ENCODE measurements at places on chromosomes 5 and 9. TPM values are rescaled to one million over a fixed set of nuclear protein-coding genes. Genes with fewer than 3 reads are reported as not detected.

- DNase-seq, result no peak
Measured at GRCh38 chr9:68581696-68582095, 41.0 kb upstream of the TMEM252 start.

DNA sequence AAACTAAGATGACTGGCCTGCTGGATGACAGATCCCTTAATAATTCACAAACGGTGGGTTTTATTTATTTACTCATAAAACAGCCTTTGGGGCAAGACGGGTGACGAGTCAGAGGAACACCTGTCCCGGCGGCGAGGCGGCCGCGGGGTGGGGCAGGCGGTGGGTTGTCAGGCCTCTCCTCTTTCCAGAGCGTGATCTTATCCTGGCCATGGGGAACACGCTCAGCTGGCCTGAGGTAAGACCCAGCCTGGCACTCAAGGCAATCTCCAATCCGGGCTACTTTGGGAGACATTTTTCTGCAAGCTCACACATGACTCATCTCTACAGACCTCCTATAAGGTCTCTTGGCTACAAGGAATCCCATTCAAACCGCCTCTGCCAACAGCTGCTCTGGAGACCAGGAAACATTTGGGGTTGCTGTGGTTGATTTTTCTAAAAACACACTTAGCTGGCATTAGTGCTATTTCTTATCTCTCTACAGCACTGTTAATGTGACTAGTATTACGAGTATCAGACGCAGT lies 6.3 kb downstream of the RAPGEF1 start:
- peak; percentile 100 for DNase-seq

- no peak for DNase-seq
Measured at GRCh38 chr9:36764364-36765076, 191.8 kb downstream of the MELK start.

- no peak for DNase-seq
Measured at GRCh38 chr5:83407931-83408330, 63.6 kb upstream of the VCAN start.

DNA sequence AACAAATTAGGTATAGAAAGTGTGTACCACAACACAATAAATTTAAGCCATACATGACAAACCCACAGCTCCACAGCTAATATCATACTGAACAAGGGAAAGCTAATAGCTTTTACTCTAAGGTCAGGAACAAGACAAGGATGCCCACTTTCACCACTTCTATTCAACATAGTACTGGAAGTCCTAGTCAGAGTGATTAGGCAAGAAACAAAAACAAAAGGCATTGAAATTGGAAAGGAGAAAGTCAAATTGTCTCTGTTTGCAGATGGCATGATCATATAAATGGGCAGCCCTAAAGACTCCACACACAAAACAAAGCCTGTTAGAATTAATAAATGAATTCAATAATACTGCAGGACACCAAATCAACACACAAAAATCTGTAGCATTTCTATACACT lies 548.8 kb downstream of the CTNND2 start:
- no peak for DNase-seq

DNA sequence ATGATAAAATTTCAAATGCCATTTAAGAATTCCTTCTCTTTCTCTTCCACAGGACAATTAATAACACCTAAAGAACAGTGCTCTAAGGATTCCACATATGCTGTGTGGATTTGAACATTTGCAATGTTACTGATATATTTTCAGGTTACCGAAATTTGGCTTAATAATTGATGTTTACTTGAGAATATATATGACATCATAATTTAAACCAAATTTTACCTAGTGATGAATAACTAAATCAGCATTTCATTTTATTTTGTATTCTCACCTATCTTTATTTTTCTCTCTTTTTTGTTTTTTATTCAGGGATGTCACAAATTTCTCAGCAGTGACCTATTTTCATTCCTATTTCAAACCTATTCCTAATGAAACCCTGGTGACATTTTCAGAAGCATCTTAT lies 429.6 kb downstream of the SLCO4C1 start:
- DNase-seq, result no peak

DNA sequence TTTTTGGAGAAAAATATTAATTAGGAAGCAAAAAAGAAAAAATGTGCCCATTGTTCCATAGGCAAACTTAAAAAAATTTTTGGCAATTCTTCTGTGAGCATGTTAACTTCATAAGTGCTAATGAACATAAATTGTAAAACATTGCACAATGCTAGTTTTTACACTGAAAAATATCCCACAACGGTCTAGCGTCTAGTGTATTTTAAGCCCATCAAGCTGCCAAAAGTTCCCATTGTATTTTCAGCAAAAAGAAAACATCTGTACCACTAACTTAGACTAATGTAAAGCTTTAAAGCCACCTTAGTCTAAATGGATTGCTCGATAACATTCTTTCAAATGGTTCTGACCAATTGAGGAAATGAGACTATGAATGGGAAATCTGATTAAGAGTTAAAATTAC lies 2.8 kb downstream of the NR6A1 start:
- no peak for DNase-seq

- no peak for DNase-seq
Measured at GRCh38 chr5:77221115-77221514, 10.6 kb downstream of the PDE8B start.

DNA sequence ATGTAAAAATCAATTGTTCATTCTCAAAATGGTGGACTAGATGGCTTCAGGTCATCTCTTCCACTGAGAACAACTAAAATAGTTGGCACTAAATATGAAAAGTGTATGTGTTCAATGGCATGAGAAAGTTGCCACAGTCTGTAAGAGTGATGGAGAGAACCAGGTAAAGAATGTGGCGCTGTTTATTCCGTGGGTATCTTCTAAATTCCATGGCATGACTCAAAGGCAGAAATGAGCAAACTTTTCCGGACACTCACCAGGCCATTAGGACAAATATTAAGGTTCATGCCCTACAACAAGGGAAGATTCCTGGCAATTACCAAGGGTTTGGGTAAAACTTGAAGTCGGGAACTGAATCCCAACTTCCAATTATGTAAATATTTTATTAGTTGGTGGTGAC lies 825.4 kb upstream of the CDH6 start:
- peak; percentile 46 for DNase-seq

GRCh38 chr9:88187631-88188030 lies 49.4 kb upstream of the SPATA31C2 start:
- DNase-seq, result no peak

GRCh38 chr5:74949976-74950375 lies 83.8 kb upstream of the FAM169A start:
- peak; percentile 34 for DNase-seq

- no peak for DNase-seq
Measured at GRCh38 chr5:77768978-77769377, 7.2 kb downstream of the TBCA start.

DNA sequence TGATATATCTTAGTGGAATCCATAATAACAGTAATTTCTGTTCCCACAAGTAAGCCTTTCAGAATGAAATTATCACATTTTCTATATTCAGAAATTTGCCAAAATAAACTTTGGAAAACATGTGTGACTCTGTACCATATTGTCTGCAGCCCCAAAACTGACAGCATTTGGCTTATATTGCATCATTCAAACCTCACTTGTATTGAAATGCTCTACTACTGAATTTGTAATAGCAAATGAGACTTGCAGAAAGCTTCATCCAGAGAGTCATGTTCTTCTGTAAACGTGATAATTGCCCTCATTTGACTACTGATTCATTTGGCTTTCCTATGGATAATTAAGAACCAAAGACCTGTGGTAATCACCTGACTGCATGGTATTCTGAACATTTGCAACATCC lies 1249.5 kb upstream of the CDH18 start:
- no peak for DNase-seq

DNA sequence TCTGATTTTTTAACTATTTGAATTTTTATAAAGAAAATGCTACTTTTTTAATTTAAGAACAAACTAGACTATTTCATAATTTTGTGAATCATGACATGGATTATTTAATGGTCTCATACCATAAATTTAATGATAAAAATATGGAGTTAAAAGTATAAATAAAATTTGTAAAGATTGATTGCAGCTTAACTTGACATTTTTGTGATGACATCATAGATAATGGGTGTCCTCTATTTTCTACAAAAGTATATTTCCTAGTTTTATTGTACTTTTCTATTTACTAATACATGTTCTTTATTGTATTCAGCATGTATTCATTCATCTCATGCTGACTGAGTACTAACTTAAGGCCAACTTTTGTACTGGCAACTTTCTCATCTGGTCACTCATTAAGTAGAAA lies 1096.5 kb downstream of the NR2F1-AS1 start:
- no peak for DNase-seq

GRCh38 chr5:36346896-36347690 lies 45.4 kb upstream of the RANBP3L start:
- no peak for DNase-seq

DNA sequence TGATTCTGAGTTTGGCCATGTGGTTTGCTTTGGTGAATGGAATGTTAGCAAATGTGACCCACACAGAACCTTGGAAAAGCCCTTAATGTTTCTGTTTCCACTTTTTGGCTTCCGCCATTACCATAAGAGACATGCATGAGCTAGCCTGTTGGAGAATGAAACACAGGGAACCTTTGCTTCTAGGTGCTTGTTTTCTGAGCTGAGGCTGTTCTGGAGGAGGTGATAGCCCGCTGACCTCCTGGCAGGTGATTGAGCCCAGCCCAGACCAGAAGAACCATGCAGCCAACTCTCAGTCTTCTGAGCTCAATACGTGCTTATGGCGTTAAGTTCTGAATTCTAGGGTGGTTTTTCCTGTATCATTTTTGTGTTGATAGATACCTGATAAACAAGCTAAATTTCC lies 148.6 kb upstream of the KLF9 start:
- DNase-seq, result no peak

DNA sequence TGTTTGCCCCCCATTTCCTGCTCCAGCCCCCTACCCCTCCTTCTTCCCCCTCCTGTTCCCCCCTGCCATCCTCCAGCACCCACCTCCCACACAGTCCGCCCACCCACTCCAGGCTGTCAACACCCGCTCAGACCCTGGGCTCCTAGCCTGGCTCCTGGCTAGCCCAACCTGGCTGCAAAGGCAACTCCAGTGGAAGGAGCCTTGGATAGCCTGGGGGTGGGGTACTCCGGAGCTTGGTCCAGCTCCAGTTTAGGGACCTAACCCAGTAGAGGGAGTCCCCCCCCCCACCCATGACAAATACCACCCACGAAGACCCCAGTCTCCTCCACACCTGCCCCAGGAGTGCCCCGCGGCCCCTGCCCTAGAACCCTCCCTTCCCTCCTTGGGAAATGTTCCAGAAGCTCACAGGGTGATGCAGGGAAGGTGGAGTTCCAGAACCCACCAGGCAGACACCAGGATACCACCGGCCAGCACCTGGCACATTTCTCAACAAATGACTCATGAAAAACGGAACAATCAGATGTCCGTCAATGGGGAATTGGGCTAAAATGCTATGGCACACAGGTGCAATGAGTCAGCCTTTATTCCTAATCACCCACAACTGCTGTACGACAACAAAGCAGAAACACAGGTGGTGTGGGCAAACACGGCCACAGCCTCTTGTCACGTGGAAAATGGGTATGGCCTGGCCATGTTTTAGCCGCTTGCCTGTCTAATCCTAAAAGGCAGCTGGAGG lies 901 bp upstream of the SLC12A7 start:
- peak; percentile 64 for DNase-seq

GRCh38 chr5:167886196-167886595 lies 405.2 kb upstream of the WWC1 start:
- no peak for DNase-seq

DNA sequence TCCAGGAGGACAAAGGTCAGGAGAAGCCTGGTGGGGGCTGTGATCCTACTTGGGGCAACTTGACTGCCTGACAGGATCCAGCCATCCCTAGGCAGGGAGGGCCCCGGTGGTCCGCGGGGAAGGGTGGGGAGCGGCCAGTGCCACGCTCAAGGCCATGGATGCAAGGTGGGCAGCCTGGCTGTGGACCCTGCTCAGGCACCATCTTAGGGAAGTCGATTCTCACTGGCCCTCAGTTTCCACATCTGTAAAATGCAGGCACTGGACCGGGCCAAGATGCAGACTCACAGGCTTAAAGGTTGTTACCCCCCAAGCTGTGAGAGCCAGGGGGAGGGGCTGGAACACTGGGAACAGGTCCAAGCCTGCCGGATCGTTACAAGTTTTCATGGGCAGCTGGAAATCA lies 8.7 kb upstream of the DOLPP1 start:
- DNase-seq, result no peak

- DNase-seq, result no peak
Measured at GRCh38 chr9:76115982-76116646, 225.6 kb downstream of the PCSK5 start.

DNA sequence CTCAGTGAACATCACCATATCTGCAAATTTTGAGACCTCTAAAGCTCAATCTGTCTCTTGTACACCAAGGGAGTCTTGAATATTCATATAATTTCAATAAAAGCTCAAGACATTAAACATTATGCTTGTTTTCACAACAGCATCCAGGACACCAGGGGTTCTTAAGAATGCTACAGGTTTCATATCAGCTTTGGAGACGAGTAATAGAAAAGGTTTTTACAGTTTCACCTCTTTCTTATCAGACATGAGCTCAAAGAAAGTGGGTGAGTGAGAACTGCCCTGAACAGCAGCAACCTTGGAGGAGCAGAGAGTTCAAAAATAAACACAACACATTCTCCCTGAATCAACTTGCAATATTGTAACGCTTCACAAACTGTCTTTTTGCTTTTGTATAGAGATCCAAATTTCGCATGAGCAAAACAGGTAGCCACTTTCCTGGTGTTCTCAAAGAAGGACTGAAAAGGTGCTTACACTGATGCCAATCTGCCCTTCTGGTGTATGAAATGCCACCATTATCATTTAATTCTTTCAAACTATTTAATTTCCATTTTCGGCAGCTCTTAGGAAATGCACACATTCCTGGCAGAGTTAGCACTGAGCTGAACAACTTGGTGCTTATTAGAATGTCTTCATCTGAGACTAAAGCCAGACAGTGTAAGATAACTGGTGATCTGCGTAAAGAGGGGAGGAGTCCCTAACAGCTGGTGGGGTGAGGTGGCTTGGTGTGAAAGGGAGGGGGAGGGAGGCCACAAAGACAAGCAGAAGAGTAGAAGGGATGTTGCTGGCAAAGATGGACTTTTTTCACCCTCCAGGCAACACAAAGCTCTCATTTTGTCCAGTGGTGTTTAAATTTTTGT lies 535.3 kb downstream of the PDE4D start:
- DNase-seq, result no peak

GRCh38 chr5:156597276-156597675 lies 252.8 kb upstream of the PPP1R2B start:
- DNase-seq, result no peak

DNA sequence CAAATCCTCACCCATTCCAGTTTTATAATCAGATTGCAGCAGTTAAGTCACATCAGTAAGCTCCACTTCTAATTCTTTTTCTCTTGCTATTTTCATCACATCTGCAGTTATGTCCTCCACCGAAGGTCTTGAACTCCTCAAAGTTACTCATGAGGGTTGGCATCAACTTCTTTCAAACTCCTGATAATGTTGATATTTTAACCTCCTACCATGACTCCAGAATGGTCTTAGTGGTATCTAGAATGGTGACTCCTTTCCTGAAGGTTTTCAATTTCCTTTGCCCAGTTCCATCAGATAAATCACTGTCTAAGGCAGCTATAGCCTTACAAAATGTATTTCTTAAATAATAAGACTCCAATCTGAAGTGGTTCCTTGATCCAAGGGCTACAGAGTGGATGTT lies 53.8 kb upstream of the EDIL3 start:
- peak; percentile 48 for DNase-seq

GMCL2 gene
- total RNA-seq, result not detected

RGS7BP gene
- total RNA-seq, result not detected

KIF24 gene
- 4.6 TPM for total RNA-seq

LPAR1 gene
- total RNA-seq, result 33.8 TPM

SLC34A1 gene
- 0.02 TPM for total RNA-seq

SPATA6L gene
- total RNA-seq, result 0.69 TPM

LRRC19 gene
- not detected for total RNA-seq

FBP2 gene
- total RNA-seq, result not detected

SPATA31D4 gene
- total RNA-seq, result not detected

PCDHGA8 gene
- not detected for total RNA-seq

SLC4A9 gene
- not detected for total RNA-seq

All from M059J (cell line).